ENCODE measurements at places on chromosomes 4 and X. TPM values are rescaled to one million over a fixed set of nuclear protein-coding genes. Genes with fewer than 3 reads are reported as not detected.

DNA sequence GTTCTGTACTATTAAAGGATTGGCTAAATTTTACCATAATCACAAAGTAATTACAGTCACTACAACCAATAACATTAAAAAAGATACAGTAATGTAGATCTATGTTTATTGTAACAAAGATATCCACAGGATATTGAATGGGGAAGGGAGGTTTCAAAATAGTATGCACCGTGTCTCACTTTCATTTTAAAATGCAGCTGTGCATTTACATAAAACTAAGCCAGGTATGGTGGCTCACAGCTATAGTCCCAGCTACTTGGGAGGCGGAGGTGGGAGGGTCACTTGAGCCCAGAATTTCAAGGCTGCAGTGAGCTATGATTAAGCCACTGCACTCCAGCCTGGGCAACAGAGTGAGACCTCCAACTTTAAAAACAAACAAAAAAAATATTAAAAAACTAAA lies 8.5 kb downstream of the SRP72 start:
- DNase-seq, result no peak
- H3K4me3 ChIP-seq, result no peak overlapping the region
- H3K36me3 ChIP-seq, result peaks cover 36% of the 10 kb centered on the region
- no peak overlapping the region for H3K27ac ChIP-seq

- no peaks in the 10 kb centered on the region for H3K27me3 ChIP-seq
- no peak overlapping the region for H3K27ac ChIP-seq
- no peaks in the 10 kb centered on the region for H3K4me1 ChIP-seq
- peaks cover 3% of the 10 kb centered on the region for H3K36me3 ChIP-seq
- H3K4me3 ChIP-seq, result no peak overlapping the region
These were observed 171.7 kb upstream of the HCCS start for GRCh38 chrX:10939424-10939823.

The TAF7L gene
- not detected for total RNA-seq

The PCDH7 gene
- total RNA-seq, result 95.9 TPM

GRCh38 chr4:105550641-105551040 lies 1.8 kb upstream of the ARHGEF38 start:
- H3K4me3 ChIP-seq, result no peak overlapping the region
- H3K36me3 ChIP-seq, result no peaks in the 10 kb centered on the region
- H3K4me1 ChIP-seq, result peaks cover 49% of the 10 kb centered on the region
- no peaks in the 10 kb centered on the region for H3K27me3 ChIP-seq
- no peak for DNase-seq

GRCh38 chrX:150159537-150159936 lies 203.6 kb upstream of the MAMLD1 start:
- no peaks in the 10 kb centered on the region for H3K36me3 ChIP-seq
- H3K27ac ChIP-seq, result no peak overlapping the region
- no peaks in the 10 kb centered on the region for H3K27me3 ChIP-seq
- H3K4me3 ChIP-seq, result no peak overlapping the region
- DNase-seq, result no peak

DNA sequence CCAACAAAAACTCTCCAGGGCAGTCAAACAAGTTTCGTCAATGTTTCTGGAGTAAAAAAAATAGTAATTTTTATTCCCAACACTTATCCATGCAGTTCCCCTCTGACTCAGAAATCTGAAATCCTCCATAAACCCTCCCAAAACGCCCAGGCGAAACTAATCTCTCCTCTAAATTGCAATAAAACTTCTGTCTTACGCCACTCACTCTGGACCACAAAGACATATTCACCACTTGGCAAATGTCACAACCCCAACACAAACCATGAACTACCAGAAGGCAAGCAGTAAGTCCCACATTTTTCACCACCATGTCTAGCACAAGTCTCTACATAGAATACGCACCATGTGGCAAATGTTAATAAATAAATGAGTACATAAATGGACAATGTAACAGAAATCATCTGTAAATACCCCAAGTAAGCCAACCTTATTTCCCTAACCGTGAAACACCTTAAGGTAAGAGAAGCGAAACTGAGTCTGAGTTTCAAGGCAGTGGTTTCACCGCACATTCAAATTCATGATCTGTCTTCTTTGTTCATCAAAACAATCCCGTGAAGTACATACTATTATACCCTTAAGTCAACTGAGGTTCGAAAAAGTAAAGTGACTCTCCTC lies 1.6 kb downstream of the PAPSS1 start:
- peak overlapping the region; percentile 99 for H3K4me3 ChIP-seq
- peaks cover 45% of the 10 kb centered on the region for H3K4me1 ChIP-seq
- no peaks in the 10 kb centered on the region for H3K27me3 ChIP-seq
- H3K36me3 ChIP-seq, result peaks cover 27% of the 10 kb centered on the region

GRCh38 chrX:137040113-137040794 lies 6.5 kb upstream of the GPR101 start:
- no peaks in the 10 kb centered on the region for H3K4me1 ChIP-seq
- H3K27ac ChIP-seq, result no peak overlapping the region
- no peak overlapping the region for H3K4me3 ChIP-seq
- peaks cover 57% of the 10 kb centered on the region for H3K27me3 ChIP-seq
- DNase-seq, result no peak
- H3K36me3 ChIP-seq, result no peaks in the 10 kb centered on the region

DNA sequence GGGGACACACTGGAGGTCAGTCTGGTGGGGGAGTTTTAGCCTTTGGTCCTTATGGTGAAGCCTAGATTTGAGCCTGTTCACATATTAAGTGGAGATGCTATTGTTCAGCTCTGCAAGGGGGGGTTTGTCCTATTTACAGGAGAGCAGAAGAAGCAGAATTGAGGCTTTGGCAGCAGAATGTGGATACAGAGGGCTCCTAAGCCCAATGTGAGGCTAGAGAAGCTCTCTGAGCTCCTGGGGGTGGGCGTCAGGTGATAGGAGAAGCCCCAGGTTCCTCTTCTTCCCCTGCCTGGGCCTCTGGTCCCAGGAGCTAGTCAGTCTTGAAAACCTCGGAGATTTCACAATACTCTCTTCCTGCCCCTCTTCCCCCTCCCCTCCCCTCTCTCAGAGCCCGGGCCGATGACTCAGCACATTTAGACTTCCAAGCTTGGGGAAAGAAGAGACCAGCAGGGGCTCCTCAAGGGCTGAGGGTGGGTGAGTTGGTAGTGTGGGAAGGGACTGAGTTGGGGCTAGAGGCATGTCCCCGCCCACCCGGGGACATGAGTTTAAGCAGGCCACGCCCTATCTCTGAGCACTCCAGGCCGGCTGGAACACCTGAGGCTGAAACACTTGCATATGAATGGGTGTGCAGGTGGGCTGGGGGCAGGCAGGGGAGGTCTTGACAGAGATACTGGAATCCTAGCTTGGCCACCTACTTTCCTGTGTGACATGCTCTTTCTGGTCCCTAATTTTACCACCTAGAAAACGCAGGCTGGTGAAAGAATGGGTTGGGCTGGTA lies 3.4 kb downstream of the TFE3 start:
- DNase-seq, result no peak
- H3K27ac ChIP-seq, result peak overlapping the region; percentile 99
- H3K4me3 ChIP-seq, result peak overlapping the region; percentile 93
- peaks cover 17% of the 10 kb centered on the region for H3K4me1 ChIP-seq
- H3K27me3 ChIP-seq, result no peaks in the 10 kb centered on the region

The ODAPH gene
- total RNA-seq, result not detected
